Progenitor cell of endocrine pancreas (in vitro differentiated cells): ENCODE measurements at places on chromosomes 12 and 14. TPM values are rescaled to one million over a fixed set of nuclear protein-coding genes. Genes with fewer than 3 reads are reported as not detected.

- DNase-seq = no peak
These were observed 3.3 kb downstream of the OR10AD1 start for GRCh38 chr12:48199774-48200221.

- no peak for DNase-seq
These were observed 70.6 kb downstream of the SLC41A2 start for GRCh38 chr12:104887452-104887851.

- no peak for DNase-seq
These were observed 84.4 kb downstream of the SLC24A4 start for GRCh38 chr14:92407410-92407809.

DNA sequence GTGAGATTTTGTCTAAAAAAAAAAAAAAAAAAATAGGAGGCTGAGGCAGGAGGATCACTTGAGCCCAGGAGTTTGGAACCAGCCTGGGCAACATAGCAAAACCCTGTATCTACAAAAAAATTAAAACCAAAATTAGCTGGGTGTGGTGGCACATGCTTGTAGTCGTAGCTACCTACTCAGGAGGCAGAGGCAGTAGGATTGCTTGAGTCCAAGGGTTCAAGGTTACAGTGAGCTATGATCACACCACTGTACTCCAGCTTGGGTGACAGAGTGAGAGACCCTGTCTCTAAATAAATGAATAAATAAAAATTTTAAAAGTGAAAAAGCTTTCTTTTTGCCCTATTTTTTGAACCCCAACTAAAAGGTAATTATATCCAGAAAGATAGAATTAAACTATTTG, 113.6 kb downstream of the PEBP1 start:
- no peak for DNase-seq

GRCh38 chr14:94374749-94375260, 13.6 kb downstream of the SERPINA1 start:
- DNase-seq = no peak

- no peak for DNase-seq
These were observed 1.7 kb upstream of the ABHD4 start for GRCh38 chr14:22596354-22596879.

GRCh38 chr12:49288412-49288853, 6.5 kb upstream of the PRPH start:
- DNase-seq = peak; percentile 40

DNA sequence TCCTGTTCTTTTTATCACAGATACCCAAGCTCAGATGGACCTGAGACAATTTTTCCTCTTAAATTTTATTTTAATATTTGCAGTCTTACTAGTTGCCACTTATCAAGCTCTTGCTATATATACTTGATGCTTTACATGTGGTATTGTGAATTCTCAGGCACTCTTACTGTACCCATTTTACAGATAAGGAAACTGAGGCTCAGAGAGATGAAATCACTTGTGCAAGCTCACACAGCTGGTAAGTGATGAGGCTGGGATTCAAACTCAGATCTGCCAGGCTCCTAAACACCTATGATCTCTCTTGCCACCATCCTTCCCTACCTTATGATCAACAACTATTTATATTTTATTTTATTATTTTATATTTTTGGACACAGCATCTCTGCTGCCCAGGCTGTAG, 133.0 kb upstream of the LHX5 start:
- DNase-seq = no peak

Gene RERG
- 1.8 and 2.2 TPM in 2 replicates for total RNA-seq

Gene PRH1
- 40.0 and 43.8 TPM in 2 replicates for total RNA-seq

Gene PIK3C2G
- total RNA-seq = 26.0 and 26.4 TPM in 2 replicates

Gene PRH2
- not detected in 2 replicates for total RNA-seq

Gene CACNA1C
- 11.7 and 13.5 TPM in 2 replicates for total RNA-seq
